ENCODE measurements at places on chromosomes 12 and 14. TPM values are rescaled to one million over a fixed set of nuclear protein-coding genes. Genes with fewer than 3 reads are reported as not detected.

The KLRG1 gene
- total RNA-seq, result 4.4 TPM

DNA sequence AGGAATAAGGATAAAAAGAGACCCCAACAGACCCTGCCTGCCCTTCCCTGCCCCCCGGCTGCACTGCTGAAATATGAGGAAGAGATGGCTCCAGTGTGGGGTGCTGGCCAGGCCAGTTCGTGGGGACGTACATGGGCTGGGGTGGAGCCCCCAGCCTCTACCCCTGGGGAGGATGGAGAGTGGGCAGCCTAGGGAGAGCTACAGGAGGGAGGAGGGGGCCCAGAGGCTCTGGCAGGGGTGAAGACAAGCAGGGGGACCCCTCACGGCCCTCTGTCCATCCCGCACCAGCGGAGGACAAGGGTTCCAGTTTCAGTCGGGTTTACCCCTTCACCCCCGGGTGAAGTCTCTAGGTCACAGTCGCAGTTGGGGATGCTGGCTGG, 11.0 kb upstream of the RPLP0 start:
- peaks cover 59% of the 10 kb centered on the region for H3K36me3 ChIP-seq
- no peak overlapping the region for H3K4me3 ChIP-seq
- H3K27me3 ChIP-seq, result no peaks in the 10 kb centered on the region
- no peak for DNase-seq
- no peaks in the 10 kb centered on the region for H3K4me1 ChIP-seq

GRCh38 chr14:63963439-63963838, 110.6 kb downstream of the SYNE2 start:
- DNase-seq, result no peak
- H3K4me1 ChIP-seq, result no peaks in the 10 kb centered on the region
- no peaks in the 10 kb centered on the region for H3K36me3 ChIP-seq
- H3K27ac ChIP-seq, result no peak overlapping the region

DNA sequence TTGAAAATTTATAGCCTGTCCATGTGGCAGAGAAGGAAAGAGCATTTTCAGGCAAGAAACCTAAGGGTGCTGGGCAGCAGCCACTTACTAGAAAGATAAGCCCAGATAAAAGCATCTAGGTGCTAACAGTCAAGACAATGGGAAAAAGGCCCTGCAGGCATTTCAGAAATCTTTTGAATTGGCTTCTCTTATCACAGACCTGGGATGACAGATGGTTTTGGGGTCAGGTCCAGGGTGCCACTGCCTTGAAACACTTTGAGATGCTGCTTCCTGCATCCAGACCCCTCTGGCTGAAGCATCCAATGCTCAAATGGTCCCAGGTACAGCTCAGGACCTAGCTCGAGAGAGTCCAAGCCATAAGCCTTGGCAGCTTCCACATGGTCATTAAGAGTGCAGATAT, 466.5 kb downstream of the FSCB start:
- H3K36me3 ChIP-seq, result no peaks in the 10 kb centered on the region
- no peaks in the 10 kb centered on the region for H3K27me3 ChIP-seq
- DNase-seq, result no peak
- no peak overlapping the region for H3K4me3 ChIP-seq

The MGP gene
- total RNA-seq, result 284 TPM

DNA sequence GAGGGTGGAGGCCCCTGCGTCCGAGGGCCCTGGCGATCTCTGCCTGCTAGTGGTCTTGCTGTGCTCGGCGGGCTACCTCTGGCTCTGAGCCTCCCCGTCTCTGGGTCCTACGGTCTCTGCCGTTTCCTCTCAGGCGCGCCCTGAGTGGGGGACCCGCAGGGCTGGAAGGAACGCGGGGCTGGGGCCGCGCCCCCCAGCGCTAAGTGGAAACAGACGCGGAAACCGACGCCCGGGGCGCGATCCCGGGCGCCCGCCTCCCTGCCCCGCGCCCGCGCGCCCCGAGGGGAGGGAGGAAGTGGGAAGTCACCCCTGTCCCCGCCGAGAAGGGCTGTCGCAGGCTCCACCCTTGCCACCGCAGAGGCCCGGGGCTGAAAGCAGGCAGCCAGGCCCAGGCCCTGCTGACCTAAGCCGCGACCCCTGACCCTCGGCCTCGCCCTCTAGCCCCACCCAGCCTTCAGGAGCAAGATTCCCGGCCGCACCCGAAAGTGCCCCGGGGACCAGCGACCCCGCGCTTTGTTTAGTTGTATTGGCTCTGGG, 831 bp downstream of the CRIP1 start:
- H3K4me3 ChIP-seq, result no peak overlapping the region
- H3K36me3 ChIP-seq, result no peaks in the 10 kb centered on the region
- H3K4me1 ChIP-seq, result peaks cover 4% of the 10 kb centered on the region
- no peaks in the 10 kb centered on the region for H3K27me3 ChIP-seq

DNA sequence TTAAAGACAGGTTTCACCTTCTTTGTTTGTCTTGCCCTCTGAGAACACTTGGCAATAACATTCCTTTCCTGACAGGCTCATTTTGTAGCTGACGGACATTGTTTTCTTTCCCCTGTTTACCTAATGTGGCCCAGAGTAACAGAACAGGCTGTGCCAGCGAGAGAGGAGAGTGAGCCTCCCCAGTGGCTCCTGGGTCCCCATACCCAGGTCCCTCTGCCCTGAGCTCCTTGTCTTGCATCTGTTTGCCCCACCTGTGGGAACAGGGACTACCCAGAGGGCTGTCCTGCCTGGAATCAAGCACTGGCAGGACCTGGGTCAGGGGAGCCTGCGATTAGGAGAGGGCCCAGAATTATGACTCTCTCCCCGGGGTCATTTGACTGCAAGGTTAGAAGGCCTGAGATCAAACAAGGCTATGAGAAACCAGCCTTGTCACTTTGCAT, 222.9 kb downstream of the ZFP36L1 start:
- peaks cover 32% of the 10 kb centered on the region for H3K4me1 ChIP-seq
- DNase-seq, result peak; percentile 88
- peak overlapping the region; percentile 83 for H3K27ac ChIP-seq
- no peak overlapping the region for H3K4me3 ChIP-seq
- no peaks in the 10 kb centered on the region for H3K27me3 ChIP-seq

- H3K4me3 ChIP-seq, result peak overlapping the region; percentile 78
- DNase-seq, result peak; percentile 51
- H3K27me3 ChIP-seq, result no peaks in the 10 kb centered on the region
- peaks cover 19% of the 10 kb centered on the region for H3K4me1 ChIP-seq
Measured at GRCh38 chr12:100267603-100268281, 765 bp downstream of the SCYL2 start.

The PTCSC3 gene
- total RNA-seq, result not detected

GRCh38 chr12:69666798-69667197, 32.3 kb downstream of the BEST3 start:
- no peaks in the 10 kb centered on the region for H3K36me3 ChIP-seq
- no peak for DNase-seq
- H3K27me3 ChIP-seq, result no peaks in the 10 kb centered on the region
- no peak overlapping the region for H3K4me3 ChIP-seq

The AMN gene
- total RNA-seq, result not detected

The SLC25A47 gene
- not detected for total RNA-seq

DNA sequence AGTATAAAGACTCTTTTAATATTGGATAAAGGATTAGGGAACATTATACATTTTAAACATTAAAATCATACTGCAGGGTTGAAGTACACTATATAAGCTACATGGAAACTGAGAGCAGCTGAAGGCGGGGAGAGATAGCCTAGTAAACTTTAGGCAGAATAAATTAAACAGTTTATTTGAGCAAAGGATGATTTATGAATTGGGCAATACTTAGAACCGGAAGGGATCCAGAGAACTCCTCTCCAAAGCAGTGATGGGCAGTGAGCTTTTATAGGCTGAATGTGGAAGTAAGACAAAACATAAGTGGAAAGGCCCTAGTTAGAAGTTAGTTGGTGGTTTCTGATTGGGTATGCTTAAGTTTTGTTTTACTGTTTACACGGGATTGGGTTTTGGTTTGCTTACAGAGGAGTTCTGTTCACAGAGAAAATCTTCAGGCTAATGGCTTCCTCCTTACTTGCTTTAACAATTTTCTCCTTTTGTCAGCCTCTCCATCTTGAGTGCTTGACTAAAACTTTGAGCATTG, 18.9 kb downstream of the LEMD3 start:
- no peak overlapping the region for H3K27ac ChIP-seq
- no peak overlapping the region for H3K4me3 ChIP-seq
- no peaks in the 10 kb centered on the region for H3K36me3 ChIP-seq
- no peak for DNase-seq
- no peaks in the 10 kb centered on the region for H3K27me3 ChIP-seq

- no peak overlapping the region for H3K27ac ChIP-seq
- DNase-seq, result peak; percentile 53
- no peaks in the 10 kb centered on the region for H3K36me3 ChIP-seq
- no peaks in the 10 kb centered on the region for H3K4me1 ChIP-seq
- no peak overlapping the region for H3K4me3 ChIP-seq
Measured at GRCh38 chr12:107079172-107080011, 14.0 kb downstream of the CRY1 start.

DNA sequence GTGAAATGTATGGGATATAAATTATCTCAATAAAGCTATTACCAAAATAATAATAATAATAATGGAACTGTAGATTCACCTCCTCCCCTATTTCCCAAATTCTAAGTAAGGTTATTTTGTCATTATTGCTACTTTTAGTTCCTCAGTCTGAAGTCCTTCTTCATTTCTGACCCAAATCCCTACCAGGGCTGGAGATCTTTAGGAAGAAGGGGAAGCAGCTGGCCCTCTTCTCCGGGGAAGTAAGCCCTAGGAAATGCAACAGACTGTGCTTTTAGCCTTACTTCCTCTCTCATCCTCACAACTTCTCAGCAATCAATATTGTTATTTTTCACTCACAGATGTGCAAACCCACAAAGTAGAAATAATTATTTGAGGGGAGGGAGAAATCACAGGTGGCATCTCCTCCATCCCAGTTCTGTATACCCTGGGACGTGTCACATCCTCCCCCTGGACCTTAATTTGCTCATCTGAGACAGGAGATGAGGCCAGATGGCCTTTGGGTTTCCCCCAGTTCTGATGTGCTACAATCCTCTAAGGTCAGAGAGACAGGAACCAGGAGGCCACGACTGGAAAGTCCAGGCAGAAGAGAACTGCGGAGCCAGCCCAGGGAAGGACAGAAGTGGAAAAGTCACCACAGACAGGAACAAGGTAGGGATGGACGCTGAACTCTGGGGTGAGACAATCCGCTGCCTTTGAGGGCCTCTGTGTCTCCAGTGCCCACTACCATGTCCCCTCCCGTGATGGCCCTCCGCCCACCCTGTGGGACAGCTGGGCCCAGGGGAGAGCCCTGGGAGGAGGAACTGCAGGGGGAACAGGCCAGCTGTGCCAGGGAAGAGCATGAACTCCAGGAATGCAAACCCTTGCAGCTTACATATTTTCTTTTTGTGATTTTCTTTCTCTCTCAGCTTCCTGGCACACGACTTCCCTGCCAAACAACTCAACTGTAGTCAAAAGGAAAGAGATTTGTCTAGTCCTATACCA, 10.6 kb upstream of the TNFRSF1A start:
- H3K4me1 ChIP-seq, result peaks cover 11% of the 10 kb centered on the region
- peak; percentile 33 for DNase-seq
- H3K36me3 ChIP-seq, result no peaks in the 10 kb centered on the region
- H3K27ac ChIP-seq, result no peak overlapping the region

DNA sequence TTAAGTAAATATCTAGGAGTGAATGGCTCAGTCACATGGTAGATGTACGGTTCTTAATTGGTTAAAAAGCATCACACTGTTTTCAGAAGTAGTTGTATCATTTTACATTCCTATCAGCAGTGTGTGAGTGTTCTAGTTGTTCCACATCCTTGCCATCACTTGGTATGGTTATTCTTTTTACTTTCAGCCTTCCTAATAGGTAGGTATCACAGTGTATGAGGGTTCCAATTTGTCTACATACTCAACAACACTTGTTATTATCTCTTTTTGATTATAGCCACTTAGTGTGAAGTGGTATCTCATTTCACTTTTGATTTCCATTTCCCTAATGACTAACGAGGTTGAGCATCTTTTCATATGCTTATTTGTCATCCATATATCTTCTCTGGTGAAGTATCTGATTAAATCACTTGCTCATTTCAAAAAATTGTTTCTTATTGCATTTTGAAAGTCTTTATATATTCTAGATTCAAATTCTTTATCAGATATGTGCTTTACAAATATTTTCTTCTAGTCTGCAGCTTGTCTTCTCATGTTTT, 3.5 kb upstream of the SPRYD3 start:
- peaks cover 2% of the 10 kb centered on the region for H3K27me3 ChIP-seq
- H3K4me3 ChIP-seq, result no peak overlapping the region
- DNase-seq, result no peak
- no peak overlapping the region for H3K27ac ChIP-seq
- H3K4me1 ChIP-seq, result peaks cover 9% of the 10 kb centered on the region
- no peaks in the 10 kb centered on the region for H3K36me3 ChIP-seq

- H3K27ac ChIP-seq, result no peak overlapping the region
- peaks cover 10% of the 10 kb centered on the region for H3K27me3 ChIP-seq
- peak; percentile 75 for DNase-seq
- no peak overlapping the region for H3K4me3 ChIP-seq
- no peaks in the 10 kb centered on the region for H3K36me3 ChIP-seq
- peaks cover 6% of the 10 kb centered on the region for H3K4me1 ChIP-seq
Measured at GRCh38 chr12:7907009-7907408, 29.0 kb downstream of the SLC2A3 start.

GRCh38 chr14:96635850-96636249, 133.7 kb downstream of the PAPOLA start:
- no peaks in the 10 kb centered on the region for H3K36me3 ChIP-seq
- H3K27me3 ChIP-seq, result no peaks in the 10 kb centered on the region
- no peak for DNase-seq
- no peaks in the 10 kb centered on the region for H3K4me1 ChIP-seq
- no peak overlapping the region for H3K27ac ChIP-seq

GRCh38 chr12:117749431-117749830, 219.4 kb downstream of the KSR2 start:
- no peaks in the 10 kb centered on the region for H3K4me1 ChIP-seq
- no peak for DNase-seq
- no peak overlapping the region for H3K4me3 ChIP-seq
- H3K27ac ChIP-seq, result no peak overlapping the region

- H3K36me3 ChIP-seq, result no peaks in the 10 kb centered on the region
- no peak overlapping the region for H3K4me3 ChIP-seq
- no peak overlapping the region for H3K27ac ChIP-seq
- no peak for DNase-seq
Measured at GRCh38 chr14:65483647-65484046, 71.1 kb downstream of the FUT8 start.

DNA sequence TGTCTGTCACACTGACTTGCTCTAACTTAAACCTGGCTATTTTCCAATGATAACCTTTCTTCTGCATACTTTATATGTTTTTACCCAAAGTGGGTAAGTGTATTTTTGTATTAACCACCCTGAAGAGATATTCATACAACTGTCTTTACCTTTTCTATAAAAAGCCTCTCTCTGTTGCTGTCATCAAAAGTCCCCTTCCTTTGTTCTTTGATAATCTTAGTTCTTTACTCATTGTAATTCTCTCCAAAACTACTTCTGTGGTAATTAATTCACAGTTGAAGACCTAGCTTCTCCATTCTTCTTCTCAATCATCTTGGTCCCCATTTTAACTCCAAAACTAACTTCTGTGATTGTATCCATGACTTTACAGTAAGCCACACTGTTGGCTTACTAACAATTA, 479.7 kb upstream of the MGAT4C start:
- H3K27me3 ChIP-seq, result no peaks in the 10 kb centered on the region
- H3K4me3 ChIP-seq, result no peak overlapping the region
- H3K27ac ChIP-seq, result no peak overlapping the region
- no peak for DNase-seq
- no peaks in the 10 kb centered on the region for H3K36me3 ChIP-seq

- DNase-seq, result peak; percentile 96
- peaks cover 18% of the 10 kb centered on the region for H3K36me3 ChIP-seq
- H3K4me3 ChIP-seq, result peak within 1 kb of the TSS; percentile 96
- peak within 1 kb of the TSS; percentile 86 for H3K27ac ChIP-seq
Measured at GRCh38 chr14:102086972-102087761, at the start of gene HSP90AA1. HSP90AA1 (minus strand) TSS chr14:102087044; CDS start chr14:102086378, 666 bp downstream.

GRCh38 chr12:30828686-30829085, 73.9 kb upstream of the CAPRIN2 start:
- peaks cover 17% of the 10 kb centered on the region for H3K27me3 ChIP-seq
- no peak overlapping the region for H3K27ac ChIP-seq
- DNase-seq, result no peak
- H3K4me3 ChIP-seq, result no peak overlapping the region
- H3K4me1 ChIP-seq, result no peaks in the 10 kb centered on the region
- no peaks in the 10 kb centered on the region for H3K36me3 ChIP-seq

The LRRC10 gene
- not detected for total RNA-seq

Measured in endothelial cell of umbilical vein (primary cell).